ENCODE measurements at places on chromosomes 5 and 9.

GRCh38 chr5:158907856-158908255 lies 191.9 kb downstream of the EBF1 start:
- DNase-seq = no peak

- no peak for DNase-seq
Measured at GRCh38 chr5:152405145-152405544, at the start of gene NMUR2. TSS of gene NMUR2 (minus strand) at chr5:152405279. CDS start at chr5:152405113, 166 bp downstream.

GRCh38 chr5:9194509-9194908 lies 351.4 kb downstream of the SEMA5A start:
- DNase-seq = no peak

DNA sequence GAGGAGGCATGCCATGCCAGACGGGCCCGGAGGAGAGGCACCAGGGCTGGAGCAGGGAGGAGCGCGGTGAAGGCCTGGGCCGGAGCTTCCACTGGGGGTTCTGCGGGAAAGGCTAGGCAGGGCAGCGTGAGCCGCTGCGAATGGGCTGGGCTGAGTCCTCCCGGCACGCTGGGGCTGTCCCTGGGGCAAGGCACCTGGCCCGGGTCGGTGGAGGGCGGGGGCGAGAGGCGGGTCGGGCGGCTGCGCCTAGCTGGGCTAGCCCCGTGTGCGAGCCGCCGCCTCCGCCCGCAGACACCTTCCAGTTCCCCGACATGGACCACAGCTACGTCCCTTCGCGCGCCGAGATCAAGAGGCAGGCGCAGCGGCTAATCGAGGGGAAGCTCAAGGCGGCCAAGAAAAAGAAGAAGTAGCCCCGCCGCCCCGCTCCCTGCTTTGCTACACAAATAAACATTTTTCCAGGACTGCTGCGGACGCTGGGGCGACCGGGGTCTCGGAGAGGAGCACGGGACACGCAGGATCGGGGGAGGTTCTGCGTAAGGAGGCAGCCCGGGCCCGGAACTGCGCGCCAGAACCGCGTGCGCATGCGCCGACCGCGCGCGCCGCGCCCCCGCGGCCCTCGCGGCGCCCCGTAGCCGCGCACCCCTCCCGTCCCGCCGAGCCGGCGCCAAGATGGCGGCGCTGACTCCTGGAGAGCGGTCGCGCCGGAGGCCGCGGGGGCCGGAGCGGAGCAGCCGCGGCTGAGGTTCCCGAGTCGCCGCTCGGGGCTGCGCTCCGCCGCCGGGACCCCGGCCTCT lies at the start of gene RABL6:
Gene RABL6, plus strand, starts transcription at position 668 of the 794 bp plus-strand sequence. CDS start 249 bp downstream, outside the sequence.
- peak; percentile 84 for DNase-seq

DNA sequence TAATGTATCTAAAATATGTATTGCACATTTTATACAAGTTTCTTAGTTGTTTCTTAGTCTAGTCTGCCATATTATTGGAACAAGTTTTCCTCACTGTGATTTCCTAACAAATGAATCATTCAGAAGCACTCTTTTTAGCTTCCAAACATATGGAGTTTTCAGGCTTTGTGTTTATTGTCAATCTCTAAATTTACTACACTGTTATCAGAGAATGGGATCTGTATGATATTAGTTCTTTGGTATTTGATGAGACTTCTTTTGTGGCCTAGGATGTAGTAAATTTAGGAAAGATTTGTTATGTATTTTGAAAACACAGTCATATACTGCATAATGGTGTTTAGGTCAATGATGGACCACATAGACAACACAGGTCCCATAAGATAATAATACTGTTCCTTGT lies 25.7 kb downstream of the SREK1IP1 start:
- no peak for DNase-seq

DNA sequence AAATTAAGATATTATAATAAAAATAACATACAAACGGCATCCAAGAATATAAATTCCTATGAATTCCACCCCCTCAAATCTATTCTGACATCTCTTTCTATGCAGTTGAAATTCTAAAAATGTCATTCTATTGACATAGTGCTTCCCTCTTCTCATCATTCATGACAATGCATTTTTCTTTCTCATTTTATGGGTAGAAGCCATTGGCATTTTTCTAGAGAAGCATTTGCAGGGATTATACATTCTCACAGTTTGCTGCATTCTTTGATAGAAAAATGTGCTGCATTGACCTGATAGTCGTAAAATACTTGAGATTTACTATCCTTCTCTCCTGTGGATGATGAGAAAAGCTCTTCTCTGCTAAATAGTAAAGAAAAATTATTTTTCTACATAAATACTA lies 760.9 kb upstream of the ACO1 start:
- DNase-seq = no peak

DNA sequence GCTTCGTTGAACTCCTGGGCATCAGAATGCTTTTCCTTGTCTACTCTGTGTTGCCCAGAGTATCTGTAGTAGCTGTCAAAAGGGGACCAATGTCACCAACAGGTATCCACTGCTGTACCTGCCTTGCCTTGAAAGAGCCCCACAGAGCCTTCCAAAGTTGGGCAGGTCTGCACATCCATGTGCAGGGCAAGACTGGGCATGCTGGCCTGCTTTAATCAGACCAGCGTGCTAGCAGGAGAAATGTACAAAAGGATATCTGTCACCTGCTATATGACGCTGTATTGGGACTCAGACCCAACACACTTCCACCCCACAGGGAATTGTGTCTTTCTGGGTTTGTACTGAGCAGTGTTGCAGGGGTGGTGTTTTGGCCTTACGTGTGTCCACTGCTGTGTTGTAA lies 11.9 kb downstream of the DELE1 start:
- no peak for DNase-seq

DNA sequence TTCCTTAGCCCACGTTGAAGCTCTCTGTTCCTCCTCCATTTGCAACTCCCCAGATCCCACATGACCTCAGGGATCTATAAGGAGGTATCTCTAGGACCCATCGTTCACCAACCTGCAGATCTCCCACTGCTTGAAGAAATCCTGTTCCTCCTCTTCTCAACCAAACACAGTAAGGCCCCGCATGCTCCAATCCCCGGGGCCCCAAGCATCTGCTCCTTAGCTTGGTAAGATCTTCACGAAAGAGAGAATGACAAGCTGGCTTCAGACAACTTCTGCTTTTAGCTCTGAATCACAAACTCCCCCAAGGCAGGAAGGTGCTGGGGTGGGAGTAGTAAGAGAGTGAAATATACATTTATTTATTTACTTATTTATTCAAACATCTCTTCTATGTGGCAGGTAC lies 33.0 kb upstream of the ARHGAP26 start:
- DNase-seq = no peak

- no peak for DNase-seq
Measured at GRCh38 chr5:154449786-154450185, 4.0 kb downstream of the SAP30L start.

DNA sequence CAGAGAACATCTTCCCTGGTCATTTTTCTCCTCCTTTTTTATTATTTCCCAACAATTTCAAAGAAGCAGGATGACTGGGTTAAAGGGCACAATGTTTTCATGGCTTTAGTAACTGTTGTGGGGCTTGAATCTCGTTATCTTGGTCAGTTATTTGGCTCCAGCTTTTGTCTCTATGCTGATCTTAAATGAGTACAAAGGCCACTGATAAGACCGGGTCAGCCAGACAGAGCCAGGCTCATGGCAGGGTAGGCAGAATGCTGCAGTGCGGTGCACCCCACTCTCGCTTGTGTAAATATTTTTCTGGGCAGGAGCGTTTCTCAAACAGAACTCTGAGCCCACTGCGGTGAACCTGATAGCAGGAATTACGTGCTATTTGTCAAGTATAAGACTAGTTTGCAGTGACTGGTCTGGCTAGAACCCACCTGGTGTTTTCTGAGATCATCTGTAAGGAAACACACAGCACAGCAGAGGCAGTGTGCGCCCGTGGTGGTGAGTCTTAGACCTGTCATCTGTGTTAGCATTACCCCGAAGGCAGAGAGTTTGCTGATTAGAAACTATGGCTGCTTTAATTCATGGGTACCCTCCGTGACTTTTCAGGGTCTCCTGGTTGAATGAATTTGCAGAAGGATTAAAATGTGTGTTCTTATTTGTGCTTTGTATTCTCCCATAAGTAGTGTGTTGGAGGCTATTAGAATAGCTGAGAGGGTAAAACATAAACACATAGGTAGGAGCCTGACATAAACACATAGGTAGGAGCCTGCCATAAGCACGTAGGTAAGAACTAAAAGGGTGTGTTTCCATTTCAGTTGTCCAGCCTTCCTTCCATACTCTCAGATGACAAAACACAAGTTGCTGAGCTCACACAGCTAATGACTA lies 158.6 kb upstream of the DMRT1 start:
- peak; percentile 14 for DNase-seq

DNA sequence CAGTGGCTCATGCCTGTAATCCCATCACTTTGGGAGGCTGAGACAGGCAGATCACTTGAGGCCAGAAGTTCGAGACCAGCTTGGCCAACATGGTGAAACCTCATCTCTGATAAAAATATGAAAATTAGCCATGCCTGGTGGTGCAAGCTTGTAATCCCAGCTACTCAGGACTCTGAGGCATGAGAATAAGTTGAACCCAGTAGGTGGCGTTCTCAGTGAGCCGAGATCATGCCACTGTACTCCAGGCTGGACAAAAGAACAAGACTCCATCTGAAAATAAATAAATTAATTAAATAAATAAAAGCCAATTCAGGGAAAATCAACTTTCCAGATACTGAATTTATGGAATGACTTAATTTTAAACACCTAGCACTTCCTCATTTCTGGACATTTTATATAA lies 1722.1 kb downstream of the MAT2B start:
- no peak for DNase-seq

GRCh38 chr5:180212363-180213255 lies 3.6 kb upstream of the RASGEF1C start:
- DNase-seq = no peak

DNA sequence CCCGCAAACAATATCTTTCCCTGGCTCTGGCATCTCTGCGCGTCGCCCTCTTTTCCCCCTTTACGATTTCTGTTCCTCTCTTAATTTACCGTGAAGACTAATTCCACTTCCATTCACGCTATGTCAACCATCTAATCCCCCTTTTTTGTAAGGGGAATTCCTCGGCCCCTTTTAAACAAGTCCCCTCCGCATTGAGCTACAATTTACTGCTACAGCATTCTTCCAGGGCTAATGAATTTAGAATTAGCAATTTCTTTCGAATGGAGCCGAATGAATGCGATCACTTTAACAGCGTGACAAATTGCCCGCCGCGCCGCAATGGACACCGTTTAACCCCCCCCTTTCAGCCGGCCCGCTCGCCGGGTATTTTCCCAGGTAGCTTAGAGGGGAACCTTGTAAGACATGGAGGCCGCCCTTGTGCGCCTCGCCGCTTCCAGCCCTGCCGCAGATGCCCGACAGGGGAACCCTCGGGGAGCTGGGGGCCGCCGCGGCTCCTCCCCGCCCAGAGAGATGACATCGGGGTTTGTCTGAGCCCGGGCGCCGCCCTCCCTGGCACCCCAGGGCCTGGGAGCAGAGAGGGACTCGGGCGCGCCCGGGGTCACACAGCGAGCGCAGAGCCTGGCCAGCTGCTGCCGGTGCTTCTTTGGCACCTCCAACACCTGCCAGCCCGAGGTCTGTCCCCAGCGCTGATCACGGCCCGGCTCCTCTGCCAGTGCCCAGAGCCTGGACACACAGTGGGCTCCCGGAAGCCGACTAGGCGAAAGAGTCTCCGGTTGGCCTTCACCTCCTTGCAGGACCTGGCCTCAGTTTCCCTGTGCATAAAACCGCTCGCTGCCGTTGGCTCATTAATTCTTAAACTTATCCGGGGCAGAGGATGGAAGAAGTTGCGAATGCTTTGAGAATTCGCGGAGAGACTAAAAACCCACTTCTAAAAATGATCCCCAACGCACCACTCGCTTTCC lies 1.3 kb downstream of the PRDM12 start:
- no peak for DNase-seq

DNA sequence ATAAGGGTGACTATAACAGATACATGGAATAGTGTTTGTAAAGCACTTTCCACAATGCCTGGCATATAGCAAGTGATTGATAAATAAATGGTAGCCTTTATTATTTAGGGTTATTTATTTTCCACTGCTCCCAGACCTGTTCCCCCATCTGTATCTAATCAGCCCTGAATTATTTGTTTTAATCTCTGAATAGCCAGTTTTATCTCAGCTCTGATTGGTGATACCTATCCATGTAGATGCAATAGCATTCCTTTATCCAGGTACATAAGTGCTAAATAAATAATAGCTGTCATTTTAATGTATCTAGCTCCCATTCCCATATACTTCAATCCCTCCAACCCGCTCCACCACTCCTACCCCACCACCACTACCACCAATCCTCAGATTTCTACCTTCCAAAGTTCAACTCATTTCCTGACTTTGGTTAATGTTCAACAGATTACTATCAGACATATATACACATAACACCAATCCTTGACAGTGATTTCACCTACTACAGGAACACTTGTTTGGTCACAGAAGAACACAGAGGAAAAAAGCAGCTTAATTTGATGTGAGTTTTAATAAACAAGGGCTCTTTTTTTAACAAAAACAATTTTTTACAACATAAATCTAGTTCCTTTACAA lies 14.0 kb downstream of the PRKAA1 start:
- peak; percentile 73 for DNase-seq

DNA sequence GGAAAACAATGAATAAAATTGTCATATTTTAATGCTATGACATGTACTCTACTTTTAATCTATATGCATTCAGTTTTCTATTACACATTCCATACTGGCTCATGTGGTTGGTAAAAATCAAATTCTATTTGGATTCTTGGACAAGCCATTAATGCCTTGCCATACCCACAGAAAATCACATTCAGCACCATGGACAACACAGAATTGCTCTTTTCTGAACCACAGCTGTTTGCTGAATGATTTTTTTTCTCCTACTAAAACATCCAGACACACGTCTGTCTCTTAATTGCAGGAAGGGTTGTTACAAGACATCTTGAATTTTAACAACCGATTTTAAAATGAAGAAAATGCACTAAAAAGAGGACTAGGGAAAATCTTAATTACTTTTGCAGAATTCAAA lies 675.6 kb downstream of the BRINP1 start:
- DNase-seq = no peak

GRCh38 chr5:135694906-135695305 lies 116.1 kb upstream of the CXCL14 start:
- DNase-seq = no peak

DNA sequence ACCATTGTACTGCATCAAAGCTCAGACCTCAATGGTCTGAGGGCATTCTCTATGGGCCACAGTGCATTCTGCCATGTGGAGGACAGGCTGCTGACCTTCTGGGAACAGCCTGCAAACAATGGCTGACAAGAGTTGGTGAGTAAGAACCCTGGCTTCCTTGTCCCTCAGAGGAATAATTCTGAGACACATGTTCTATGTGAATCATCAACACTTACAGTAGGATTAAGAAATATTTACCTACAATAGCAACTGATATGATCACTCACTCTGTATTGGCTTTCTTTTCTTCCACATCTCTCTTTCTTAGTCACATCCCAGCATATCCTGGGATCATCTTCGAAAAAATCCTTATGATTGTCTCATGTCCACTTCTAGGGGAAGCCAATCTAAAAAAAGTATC lies 306.5 kb upstream of the ITGA1 start:
- no peak for DNase-seq
